ENCODE measurements at places on chromosomes 3 and 15.
A peak's percentile ranks its signal among the peaks of the same experiment; 100 is the strongest.

GRCh38 chr3:35643495-35643894, 4.2 kb downstream of the ARPP21 start:
- DNase-seq: no peak

GRCh38 chr3:110420158-110420641, 651.4 kb upstream of the NECTIN3 start:
- DNase-seq: no peak

DNA sequence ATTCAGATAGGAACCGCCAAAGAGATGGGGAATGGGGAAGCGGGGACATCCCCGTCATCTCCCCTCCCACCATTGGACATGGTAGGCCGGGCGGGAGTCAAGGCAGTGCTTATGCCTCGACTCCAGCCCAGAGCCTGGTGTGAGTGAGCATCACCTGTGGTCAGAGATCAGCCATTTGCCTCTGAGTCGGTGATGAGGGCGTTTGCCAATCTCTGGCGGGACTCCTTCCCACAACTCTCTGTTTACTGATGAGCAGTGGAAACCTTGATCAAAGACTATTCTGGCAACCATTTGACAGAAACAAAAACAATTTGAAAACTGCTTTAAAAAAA, 63.9 kb upstream of the HES1 start:
- DNase-seq: no peak

DNA sequence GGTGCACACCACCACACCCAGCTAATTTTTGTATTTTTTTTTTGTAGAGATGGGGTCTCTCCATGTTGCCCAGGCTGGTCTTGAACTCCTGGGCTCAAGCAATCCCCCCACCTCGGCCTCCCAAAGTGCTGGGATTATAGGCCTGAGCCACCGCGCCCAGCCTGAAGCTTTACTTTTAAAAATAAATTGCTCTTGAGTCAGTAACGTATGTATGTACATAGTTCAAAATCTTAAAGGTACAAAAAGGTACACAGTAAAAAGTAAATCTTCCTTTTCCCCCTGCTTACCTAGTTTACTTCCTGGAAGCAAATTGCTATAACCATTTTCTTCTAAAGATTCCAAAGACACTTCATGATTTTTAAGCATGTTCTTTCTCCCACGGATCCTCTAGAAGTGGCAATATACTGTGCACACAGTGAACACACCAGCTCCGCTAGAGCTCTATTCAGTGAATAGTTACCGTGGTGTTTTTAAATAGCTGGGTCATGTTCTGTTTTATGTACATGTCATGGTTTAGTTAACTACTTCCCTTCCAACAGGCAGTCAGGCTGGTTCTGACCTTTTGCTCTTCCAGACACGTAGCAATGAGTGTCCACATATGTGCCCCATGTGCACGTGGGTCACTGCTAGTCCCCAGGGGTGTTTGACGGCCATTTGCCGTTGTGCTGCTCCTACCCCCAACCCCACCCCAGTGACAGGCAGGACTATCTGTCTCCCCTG, 82.1 kb downstream of the EEFSEC start:
- no peak for DNase-seq

DNA sequence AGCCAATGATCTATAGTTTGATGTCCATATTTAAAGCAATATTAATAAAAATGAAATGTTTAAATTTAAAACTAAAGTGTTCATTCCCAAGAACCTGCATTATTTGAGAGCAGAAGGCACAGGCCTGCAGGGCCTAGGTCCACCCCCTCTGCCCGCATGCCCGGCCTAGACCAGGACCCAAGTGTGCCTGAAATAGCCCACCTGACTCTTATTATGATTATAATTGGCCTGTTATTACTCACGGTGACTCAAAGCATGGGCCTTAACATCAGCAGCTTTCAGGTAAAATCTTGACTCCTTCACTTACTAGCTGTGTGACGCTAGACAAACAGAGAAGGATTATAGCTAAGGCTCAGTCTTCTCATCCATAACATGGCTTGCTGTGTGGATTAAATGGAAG, 128.8 kb downstream of the PLCL2 start:
- no peak for DNase-seq

- no peak for DNase-seq
Observed at GRCh38 chr3:54954022-54954421, 26.2 kb upstream of the LRTM1 start.

DNA sequence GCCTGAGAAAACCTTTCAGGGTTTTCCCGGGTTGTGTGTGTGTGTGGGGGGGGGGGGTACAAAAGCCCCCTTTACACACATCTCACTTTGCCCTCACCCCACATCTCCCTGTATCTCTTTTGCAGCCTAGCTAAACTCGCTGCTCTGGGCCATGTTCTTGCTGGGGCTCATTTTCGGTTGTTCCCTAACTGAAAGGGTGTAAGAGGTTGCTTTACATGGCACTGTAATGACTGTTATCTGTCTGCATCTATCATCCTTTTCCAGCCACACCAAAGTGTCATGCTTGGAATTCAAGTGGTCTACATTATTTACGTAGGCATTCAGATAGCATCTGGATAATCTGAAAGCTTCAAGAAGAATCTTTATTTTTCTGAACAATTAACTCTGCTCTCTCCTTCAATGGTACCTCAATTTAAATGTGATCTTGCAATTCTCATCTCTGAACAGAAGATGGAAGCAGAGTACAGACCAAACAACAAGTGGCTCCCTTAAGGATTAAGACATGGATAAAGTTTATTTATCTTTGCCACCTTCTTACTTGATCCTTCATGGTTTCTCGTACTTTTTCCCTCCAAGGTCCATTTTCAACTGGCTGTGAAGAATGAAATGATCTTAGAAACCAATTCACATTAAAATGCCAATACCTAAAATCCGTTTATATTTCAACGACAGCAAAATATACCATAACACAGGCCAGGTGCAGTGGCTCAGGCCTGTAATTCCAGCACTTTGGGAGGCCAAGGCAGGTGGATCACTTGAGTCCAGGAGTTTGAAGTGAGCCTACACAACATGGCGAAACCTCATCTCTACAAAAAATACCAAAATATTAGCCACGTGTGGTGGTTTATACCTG, 34.9 kb downstream of the DCLK3 start:
- peak; percentile 54 for DNase-seq

DNA sequence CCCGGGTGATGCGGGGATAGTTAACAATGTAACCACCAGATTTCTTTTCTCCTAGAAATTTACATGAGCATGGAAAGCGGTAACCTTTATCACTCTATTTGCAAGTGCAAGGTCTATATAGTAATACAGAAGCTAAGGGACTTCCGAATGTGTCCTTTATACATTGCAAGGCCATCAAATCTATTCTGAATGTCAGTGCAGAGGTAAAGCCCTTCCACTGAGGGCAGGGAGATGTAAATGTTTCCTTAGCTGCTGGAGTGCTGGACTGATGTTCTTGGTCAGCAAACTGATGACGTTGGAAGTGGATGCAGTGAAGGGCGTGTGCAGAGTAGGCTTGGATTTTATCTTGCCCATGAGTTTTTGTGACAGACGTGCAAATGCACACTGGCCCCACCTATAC, 6.2 kb downstream of the ALDH1A3 start:
- no peak for DNase-seq

- peak; percentile 85 for DNase-seq
Observed at GRCh38 chr15:61834076-61834697, 226.1 kb downstream of the VPS13C start.

DNA sequence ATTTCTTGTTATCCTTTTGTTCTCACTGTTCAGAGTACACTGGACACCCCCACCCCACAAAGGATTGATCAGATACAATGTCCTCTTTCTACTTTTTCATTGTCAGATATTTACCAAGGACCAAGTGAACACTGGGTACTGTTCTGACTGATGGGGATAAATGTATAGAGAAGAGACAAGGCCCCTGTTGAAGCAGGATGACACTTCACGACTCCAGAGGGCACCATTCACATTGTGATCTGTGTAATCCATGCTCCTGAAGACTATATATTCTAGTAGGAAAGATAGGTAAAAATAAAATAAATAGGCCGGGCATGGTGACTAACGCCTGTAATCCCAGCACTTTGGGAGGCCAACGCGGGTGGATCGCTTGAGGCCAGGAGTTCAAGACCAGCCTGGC, 7.2 kb upstream of the CRYGS start:
- no peak for DNase-seq

GRCh38 chr3:194984622-194985021, 286.3 kb downstream of the XXYLT1 start:
- DNase-seq: no peak

DNA sequence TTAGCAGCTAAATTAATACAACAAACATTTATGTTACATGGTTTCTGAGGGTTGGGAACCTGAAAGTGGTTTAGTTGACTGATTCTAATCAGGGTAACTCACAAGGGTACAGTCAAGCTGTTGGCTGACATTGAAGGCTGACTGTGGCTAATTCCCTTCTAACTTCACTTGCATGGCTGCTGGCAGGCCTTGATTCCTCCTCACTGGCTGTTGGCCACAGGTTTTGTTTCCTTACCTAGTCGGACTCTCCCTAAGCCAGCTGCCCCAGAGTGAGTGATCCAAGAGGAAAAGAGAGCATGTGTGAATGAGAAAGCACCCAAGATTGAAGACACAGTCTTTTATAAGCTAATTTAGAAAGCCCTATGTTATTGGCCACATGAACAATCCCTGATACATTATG, 700.1 kb downstream of the ROBO1 start:
- DNase-seq: no peak

DNA sequence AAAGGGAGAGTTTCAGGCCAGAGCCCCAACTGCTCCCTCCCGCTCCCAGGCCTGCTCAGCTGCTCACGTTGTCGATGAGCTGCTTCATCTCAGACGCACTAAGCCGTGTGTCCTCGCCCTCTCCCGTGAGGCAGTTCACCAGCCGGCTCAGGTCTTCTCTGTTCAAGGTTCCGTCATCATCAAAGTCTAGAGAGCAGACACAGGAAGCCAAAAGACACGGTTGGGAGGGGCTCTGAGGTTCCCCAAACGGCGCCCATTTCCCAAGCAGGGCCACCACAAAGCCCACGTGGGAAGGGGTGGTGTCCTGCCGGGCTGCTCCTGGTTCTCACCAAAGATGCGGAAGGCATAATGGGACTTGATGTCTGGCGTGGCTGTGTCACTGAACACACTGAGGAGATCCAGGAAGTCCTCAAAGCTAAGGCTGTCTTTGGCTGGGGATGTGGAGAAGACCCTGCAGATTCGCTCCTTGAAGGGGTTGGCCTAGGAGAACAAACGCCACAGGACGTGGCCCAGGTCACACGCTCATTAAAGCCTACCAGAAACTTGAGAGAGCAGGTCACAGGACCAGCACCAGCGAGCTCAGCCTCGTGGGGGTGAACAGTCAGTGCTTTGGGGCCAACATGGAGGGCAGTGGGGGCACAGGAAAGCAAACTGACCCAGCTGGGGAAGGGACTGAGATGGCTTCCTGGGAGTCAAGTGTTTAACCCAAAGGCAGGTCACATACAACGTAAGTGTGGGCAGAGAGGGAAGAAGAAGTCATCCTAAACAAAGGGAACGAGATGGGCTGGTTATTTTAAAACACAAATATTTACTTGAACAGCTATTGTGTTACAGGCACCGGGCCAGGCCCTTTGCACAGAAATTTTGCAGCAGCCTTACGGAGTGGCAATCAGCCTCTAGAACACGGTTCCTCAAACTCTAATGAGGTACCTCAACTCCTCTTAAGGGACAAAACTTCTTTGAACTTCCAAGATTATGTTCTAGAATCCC, 2.4 kb downstream of the CIB1 start:
- DNase-seq: peak; percentile 13

- no peak for DNase-seq
Observed at GRCh38 chr15:37574985-37575384, 359.5 kb upstream of the TMCO5A start.

DNA sequence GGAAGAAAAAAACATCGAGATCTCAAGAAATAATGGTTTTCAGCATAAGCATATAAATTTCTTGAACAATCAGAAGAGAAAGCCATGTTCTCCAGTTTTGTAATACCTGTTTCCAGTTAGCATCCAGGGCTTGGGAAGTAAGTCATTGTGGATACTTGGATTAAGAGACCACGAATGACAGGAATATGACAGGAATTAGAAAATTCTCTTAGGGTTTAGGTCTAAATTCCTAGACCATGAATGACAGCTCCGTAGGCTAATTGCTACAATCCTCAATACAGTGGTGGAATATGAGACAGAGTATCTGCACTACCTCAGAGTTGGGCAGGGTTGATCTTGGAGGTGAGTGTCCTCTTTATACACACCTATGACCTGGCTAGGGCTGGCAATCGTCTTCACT, 517.5 kb downstream of the NTRK3 start:
- no peak for DNase-seq

DNA sequence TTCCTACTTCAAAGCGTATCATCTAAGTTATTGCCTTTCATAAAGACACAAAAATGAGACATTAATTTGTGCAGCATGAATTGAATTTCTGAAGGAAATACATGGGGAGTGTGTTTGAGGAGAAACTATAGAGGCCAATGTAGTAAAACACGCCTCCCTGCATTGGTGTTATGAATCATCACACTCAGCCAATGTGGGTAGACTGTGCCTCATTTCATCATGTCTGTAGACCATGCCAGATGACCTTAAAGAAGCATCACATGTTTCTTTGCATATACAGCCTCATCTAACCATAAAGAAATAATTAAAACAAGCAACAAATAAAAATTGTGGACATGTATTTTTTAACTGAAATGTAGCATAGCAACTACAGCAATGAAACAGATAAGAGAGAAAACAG, 486.0 kb upstream of the ADAMTS9 start:
- DNase-seq: no peak

GRCh38 chr3:195542316-195542697, 818 bp downstream of the PPP1R2 start:
- DNase-seq: no peak

GRCh38 chr3:11172096-11172690, 17.9 kb downstream of the HRH1 start:
- no peak for DNase-seq

Data from D341Med (cell line).